ENCODE measurements at places on chromosomes 16 and 17.
A peak's percentile ranks its signal among the peaks of the same experiment; 100 is the strongest.

DNA sequence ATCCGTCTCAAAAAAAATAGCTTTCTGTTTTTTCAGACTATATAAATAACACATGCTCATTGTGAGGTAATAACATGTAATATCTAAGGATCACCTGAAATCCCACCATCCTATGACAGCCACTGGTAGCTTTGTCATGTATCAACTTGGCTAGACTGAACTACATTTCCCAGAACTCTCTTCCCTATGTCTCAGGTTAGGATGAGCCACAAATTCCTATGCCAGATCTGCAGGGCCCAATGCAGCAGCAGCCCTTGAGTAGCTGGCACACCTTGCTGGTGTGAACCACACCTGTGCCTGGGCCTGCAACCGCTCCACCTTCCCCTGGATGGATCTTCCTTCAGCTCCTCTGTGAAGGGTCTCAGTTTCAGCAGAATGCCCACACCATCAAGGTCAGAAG is 28.1 kb downstream of the OGFOD1 start:
- DNase-seq = no peak

GRCh38 chr17:42879596-42879985 is 21.0 kb upstream of the G6PC1 start:
- no peak for DNase-seq

GRCh38 chr17:45200701-45201100 is 21.0 kb upstream of the FMNL1 start:
- no peak for DNase-seq

GRCh38 chr16:65222049-65222448 is 100.2 kb upstream of the CDH11 start:
- DNase-seq = no peak

DNA sequence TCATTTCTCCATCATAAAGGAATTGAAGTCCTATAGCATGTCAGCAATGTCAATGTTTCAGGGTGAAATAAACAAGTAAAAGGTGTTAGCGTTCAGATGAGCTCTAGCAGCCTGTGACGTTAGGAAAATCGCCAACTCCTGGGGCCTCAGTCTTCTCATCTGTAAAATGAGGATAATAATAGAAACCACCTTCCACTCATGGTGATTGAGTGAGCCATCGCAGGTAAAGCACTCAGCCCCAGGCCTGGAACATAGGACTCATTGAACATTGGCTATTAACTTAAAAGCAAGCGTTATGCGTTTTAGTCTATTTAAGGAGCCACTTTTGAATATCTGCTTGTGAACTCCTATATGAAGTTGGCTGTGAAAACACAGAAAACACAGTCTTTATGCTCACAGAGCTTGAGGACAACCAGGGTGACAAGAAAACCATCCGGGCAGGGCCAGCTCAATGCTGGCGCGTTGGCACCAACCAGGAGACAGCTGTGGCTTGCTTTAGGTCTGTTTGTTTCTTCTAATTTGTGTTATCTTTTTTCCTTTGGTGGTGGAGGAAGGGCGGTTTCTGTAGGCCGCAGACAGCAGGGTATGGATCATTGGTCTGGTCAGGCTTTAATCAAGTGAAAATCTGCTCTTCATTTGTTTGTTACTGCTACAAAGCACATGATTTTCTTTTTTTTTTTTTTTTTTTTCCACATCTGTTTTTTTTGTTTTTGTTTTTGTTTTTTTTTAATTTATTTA is 35.7 kb upstream of the MED9 start:
- no peak for DNase-seq

- DNase-seq = no peak
Measured at GRCh38 chr17:36892112-36892838, 45.0 kb upstream of the LHX1 start.

DNA sequence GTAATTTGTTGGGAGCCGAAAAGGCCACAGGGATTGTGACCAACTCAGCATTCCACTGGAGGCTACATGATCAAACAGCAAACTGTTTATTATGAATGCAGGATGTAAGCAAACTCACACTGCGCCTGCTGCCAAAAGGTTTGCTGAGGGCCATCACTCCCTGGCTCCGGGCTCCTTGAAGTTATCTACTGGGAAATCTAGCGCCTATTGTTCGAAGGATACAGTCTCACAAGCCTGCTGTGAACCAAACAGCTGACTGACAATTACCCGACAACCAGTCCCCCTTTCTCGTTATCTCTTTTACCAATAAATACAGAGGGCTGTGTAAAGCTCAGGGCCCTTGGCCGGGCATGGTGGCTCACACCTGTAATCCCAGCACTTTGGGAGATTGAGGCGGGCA is 52.5 kb downstream of the BCL7C start:
- DNase-seq = no peak

GRCh38 chr17:55053855-55054254 is 85.3 kb downstream of the STXBP4 start:
- no peak for DNase-seq

GRCh38 chr16:75647492-75648264 is at the start of the genes KARS1 and TERF2IP:
TSS of gene KARS1 (minus strand) at chr16:75647665. CDS start at chr16:75647639, 26 bp downstream.
TSS of gene TERF2IP (plus strand) at chr16:75647773. CDS start at chr16:75647883, 110 bp downstream.
- peak; percentile 93 for DNase-seq

DNA sequence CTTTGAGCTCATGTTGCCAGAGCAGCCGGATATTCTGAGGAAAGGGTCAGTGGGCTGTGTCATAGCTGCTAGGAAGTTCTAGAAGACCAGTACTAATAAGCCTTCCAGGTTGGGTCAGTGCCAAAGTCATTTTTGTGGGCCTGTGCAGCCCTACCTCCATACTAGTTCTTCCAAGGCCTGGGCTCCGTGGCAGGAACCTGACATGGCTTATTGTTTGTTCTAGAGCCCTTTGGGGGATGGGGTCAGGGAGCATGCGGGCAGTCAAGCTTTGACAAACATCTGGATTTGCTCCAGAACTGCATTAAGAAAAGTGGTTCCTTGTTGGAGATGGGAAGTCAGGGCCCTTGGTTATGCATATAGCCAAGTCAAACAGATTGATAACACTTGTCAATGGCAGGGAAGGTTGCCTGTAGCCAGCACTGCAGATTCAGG is 7.6 kb downstream of the ALKBH5 start:
- no peak for DNase-seq

- DNase-seq = no peak
Measured at GRCh38 chr16:73022534-73022933, 25.4 kb downstream of the ZFHX3 start.

All from stimulated activated naive CD4-positive, alpha-beta T cell (primary cell).